CD8-positive, alpha-beta memory T cell (primary cell): ENCODE measurements at places on chromosomes 1 and 21. TPM values are rescaled to one million over a fixed set of nuclear protein-coding genes. Genes with fewer than 3 reads are reported as not detected.

The NPHS2 gene
- total RNA-seq: not detected

GRCh38 chr1:1783320-1783719 lies 5.0 kb upstream of the NADK start:
- H3K27ac ChIP-seq: no peak overlapping the region
- no peaks in the 10 kb centered on the region for H3K27me3 ChIP-seq
- H3K4me3 ChIP-seq: no peak overlapping the region
- peaks cover 50% of the 10 kb centered on the region for H3K4me1 ChIP-seq

- no peaks in the 10 kb centered on the region for H3K36me3 ChIP-seq
- no peaks in the 10 kb centered on the region for H3K27me3 ChIP-seq
- no peaks in the 10 kb centered on the region for H3K4me1 ChIP-seq
- no peak for DNase-seq
- H3K27ac ChIP-seq: no peak overlapping the region
Measured at GRCh38 chr1:168960595-168960994, 145.9 kb upstream of the ATP1B1 start.

The CRYBG2 gene
- 0.85 TPM for total RNA-seq

DNA sequence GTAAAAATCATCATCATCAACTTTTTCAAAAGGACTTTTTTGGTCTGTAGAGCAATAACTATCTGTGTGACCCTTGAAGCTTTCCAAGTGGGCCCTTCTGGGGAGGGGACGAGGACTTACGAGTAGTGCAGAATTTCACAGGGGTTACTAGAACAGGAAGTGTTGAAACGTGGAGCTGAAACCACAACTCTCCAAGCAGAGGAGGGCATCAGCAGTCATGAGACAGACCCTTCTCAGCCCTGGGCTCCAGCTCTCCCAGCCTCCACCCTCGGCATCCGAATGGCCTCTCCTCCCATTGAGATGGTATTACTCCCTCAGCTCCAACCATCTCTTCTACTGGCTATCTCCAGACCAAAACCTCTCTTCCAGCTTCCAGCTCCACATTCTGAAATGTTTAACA lies 3.6 kb downstream of the FAM89A start:
- H3K4me1 ChIP-seq: peaks cover 29% of the 10 kb centered on the region
- DNase-seq: no peak
- no peak overlapping the region for H3K27ac ChIP-seq

DNA sequence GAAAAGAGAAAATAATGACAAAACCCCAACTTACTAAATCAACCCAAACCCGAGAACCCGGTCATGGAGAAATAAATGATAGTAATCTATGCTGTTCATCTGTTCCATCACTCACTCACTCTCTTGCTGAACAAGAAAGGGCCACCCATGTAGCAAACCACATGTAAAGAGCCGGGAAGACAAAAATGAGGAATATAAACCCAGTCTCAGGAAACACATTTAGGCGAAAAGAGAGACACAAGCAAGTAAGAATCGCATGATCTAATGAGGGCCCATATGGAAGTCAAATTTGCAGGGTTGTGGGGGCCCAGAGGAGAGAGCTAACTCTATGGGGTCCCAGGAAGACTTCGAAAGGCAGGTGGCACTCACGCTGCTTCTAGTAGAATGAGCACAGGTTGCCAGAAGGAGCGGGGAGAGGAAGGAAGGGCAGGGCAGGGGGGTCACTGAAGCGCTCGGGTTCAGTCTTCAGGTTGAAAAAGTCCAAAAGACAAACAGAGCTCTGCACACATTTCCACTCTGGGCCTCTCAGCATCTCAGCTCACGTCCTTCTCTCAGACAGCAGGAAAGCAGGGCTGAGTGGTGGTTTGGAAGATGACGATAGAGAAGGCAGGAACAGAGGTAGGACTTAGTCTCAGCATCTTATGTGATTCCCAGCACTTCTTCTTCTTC lies 142.9 kb upstream of the KRTAP19-8 start:
- no peaks in the 10 kb centered on the region for H3K27me3 ChIP-seq
- peaks cover 72% of the 10 kb centered on the region for H3K4me1 ChIP-seq
- DNase-seq: no peak

DNA sequence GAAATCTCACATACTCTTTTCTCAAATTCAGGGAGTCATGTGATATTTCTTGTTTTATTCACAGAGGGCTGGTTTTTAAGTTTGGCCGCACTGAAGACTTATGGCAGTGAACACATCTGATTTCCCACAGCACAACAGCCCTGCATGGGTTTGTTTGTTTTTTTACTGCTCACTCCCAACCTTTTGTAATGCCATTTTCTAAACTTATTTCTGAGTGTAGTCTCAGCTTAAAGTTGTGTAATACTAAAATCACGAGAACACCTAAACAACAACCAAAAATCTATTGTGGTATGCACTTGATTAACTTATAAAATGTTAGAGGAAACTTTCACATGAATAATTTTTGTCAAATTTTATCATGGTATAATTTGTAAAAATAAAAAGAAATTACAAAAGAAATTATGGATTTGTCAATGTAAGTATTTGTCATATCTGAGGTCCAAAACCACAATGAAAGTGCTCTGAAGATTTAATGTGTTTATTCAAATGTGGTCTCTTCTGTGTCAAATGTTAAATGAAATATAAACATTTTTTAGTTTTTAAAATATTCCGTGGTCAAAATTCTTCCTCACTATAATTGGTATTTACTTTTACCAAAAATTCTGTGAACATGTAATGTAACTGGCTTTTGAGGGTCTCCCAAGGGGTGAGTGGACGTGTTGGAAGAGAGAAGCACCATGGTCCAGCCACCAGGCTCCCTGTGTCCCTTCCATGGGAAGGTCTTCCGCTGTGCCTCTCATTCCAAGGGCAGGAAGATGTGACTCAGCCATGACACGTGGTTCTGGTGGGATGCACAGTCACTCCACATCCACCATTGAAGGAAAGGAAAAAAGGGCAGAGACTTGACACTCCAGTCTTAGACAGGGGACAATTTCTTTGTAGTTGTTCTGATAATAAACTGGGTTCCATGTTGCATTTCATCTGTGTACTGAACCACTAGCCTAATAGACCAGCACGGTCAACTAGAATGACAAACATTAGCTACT lies 22.8 kb downstream of the TMEM50A start:
- peaks cover 23% of the 10 kb centered on the region for H3K36me3 ChIP-seq
- H3K27ac ChIP-seq: no peak overlapping the region
- peaks cover 16% of the 10 kb centered on the region for H3K4me1 ChIP-seq
- H3K4me3 ChIP-seq: no peak overlapping the region
- no peak for DNase-seq

DNA sequence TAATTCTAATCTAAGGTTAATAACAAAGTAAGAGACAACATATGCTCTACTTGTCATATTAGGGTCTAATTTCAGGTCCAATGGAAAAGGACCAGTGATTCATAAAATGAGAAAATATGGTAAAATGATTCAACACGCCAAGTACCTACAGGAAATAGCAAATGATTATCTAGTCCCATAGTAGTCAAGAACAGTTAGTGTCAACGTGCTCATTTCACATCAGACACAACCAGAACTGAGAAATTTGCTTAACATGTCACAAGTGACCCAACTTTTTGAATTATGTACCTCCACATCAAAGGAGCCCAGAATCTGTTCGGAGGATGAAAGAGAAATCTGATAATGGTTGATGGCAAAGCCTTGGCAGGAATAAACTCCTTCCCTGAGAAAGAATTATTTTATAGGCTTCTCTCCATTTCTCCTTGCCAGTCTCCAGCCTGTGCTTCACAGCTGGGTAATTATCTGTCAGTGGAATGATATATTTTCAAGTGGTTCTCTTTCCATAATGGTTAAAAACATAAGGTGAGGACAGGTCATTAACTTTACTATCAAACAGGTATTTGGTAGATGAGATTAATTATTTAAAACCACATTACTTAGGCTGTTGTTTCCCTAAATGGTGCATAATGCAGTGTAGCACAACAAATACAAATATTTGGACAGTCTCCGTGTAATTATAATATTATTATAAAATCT lies 83.2 kb downstream of the APP start:
- no peak overlapping the region for H3K4me3 ChIP-seq
- no peaks in the 10 kb centered on the region for H3K36me3 ChIP-seq
- no peaks in the 10 kb centered on the region for H3K27me3 ChIP-seq

- no peak for DNase-seq
- H3K36me3 ChIP-seq: no peaks in the 10 kb centered on the region
- H3K4me1 ChIP-seq: no peaks in the 10 kb centered on the region
- H3K27me3 ChIP-seq: peaks cover 4% of the 10 kb centered on the region
- no peak overlapping the region for H3K4me3 ChIP-seq
Measured at GRCh38 chr1:99269321-99269720, 5.0 kb downstream of the PLPPR4 start.
